ENCODE measurements at places on chromosomes 2 and 18.

DNA sequence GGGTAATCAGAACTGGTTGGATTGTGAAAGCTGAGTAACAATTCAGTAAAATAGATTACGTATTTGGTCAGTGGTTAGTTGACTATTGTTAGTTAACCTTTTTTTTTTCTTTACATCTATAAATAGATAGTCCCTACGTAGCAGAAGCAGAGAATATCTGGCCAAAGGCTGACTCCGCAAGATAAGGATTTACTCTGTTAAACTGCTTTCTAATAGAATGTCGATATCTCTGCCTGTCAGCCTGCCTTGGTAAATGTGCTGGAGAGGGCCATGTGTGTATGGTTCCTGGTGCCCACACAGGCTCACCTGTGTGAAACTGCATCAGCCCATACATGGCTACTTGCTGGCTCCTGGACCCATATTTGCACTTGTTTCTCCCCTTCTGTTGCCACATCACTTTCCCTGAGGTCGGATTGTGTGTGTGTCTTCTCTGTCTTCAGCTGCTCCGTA, 94.4 kb downstream of the CRIM1 start:
- no peak for DNase-seq

- no peak for DNase-seq
Measured at GRCh38 chr2:77522888-77523287, 712 bp upstream of the LRRTM4 start.

DNA sequence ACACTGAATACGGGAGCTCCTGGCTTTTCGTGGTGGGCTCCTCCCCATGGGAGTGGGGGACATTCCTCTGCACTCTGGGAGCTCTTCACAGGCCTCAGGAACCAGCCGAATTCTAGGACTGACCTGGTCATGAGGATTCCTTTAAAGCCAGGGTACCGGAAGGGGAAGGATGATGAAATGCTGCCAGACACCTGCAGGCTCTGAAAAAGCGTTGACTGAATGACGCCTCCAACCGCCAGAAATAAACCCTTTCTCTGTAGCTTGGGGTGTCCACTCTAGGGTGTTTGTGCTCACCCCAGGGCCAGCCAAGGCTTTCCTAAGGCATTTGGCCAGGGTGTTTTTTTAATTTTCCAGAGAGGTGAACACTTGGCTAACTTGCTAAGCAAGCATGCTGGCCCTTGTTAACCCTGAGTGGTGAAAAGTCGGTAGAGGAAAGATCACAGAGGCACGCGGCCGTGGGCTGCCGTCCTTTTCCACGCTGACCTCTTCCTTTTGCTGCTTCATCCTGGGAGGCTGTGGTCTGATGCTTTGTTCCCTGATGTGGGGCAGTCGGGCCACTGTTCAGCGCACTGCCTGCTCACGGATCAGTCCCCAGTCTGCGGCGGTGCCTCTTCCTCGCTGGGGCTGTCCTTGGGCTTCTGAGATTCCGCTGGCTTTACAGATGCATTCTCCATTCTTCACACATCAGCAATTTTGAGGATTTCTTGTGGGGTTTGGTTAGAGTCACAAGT, 32.0 kb downstream of the IMPA2 start:
- no peak for DNase-seq

- no peak for DNase-seq
Measured at GRCh38 chr2:112493048-112493447, 11.1 kb downstream of the TTL start.

- no peak for DNase-seq
Measured at GRCh38 chr2:74887960-74888700, 54.2 kb downstream of the HK2 start.

- DNase-seq: no peak
Measured at GRCh38 chr2:190791976-190792575, 88.5 kb upstream of the GLS start.

GRCh38 chr2:101803945-101804696, 106.6 kb downstream of the MAP4K4 start:
- DNase-seq: no peak

- DNase-seq: no peak
Measured at GRCh38 chr18:13582178-13582670, 144.1 kb downstream of the FAM210A start.

- DNase-seq: no peak
Measured at GRCh38 chr2:47303341-47304148, 99.4 kb upstream of the MSH2 start.

- DNase-seq: peak; percentile 44
Measured at GRCh38 chr2:209431701-209432100, 7.9 kb downstream of the MAP2 start.

GRCh38 chr2:181468811-181469210, 11.6 kb downstream of the ITGA4 start:
- DNase-seq: no peak

DNA sequence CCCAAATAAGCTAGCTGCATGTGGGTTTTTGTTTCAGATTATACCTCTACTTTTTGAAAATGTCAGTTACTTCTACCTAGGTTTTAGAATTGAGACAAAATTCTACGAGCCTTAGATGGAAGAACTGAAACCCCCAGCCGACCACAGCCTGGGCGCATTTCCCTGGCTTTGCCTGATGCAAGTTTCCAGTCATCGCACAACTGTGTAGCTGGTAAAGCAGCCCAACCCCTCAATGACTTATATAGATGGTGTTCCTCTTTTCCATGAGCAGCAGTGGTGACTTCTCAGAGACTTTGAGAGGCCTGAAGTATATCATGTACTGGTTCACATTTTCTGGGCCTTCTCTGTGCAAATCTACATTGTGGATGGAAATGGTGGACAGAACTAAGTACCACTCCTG, 515.4 kb upstream of the RAB6C start:
- DNase-seq: no peak

DNA sequence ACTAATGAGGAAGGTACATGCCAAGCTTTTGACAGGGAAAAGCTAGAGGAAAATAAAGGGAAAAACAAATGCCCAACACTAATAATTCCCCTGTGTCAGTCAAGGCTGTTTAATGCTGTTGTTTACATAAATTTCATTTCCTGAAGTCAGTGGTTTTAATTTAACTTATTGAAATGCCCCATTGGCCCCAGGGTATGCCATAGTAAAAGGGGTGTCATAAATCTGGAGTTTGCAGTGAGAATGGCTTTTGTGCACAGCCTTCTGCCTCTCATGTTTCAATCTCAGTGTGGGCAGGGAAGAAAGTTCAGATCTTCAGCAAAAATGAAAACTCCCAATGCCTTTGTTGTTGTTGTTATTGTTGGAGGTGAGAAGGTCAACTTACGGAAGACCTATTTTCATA, 550.1 kb upstream of the DCC start:
- no peak for DNase-seq

DNA sequence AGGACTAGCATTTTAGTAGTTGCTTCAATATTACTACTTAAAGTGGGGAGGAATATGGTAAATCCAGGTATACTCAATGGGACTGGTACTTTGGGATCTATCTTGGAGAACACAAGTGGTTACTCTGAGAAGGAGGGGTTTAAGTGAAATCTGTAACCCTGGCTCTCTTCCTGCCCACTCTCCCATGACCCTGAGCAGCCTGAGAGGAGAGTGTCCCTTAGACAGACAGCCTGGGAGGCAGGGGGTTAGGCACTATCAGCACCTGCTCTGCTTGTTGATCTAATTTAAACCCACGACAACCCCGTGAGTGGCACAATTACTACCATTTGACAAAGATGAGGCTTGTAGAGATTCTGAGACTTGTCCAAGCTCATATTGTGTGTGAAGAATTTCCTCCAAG, 395.5 kb downstream of the ALK start:
- DNase-seq: no peak

DNA sequence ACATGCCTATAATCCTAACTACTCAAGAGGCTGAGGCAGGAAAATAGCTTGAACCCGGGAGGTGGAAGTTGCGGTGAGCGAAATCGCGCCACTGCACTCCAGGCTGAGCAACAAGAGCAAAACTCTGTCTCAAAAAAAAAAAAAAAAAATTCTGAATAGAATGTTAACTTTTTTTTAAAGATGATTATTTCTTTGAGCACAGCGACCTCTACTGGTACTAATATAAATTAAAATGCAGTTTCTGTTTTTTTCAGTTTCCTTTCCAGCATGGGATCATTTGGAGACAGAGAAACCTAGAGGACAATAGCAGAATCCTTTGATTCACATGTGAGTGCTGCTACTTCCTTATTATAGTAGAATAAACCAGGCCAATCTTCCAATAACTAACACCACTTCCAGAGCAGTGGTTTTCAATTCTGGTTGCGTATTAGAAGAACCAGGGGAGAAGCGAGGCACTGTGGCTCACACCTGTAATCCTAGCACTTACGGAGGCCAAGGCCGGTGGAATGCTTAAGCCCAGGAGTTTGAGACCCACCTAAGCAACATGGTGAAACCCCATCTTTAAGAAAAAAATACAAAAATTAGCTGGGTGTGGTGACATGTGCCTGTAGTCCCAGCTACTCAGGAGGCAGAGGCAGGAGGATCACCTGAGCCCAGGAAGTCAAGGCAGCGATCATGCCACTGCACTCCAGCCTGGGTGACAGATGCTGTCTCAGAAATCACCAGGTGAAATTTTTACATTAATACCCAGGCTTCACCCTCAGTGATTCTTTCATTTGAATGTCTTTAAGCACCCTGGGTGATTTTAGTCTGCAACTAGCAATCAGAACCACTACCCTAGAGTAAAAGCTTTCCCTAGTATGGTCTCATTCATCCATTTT, 10.1 kb downstream of the SRSF7 start:
- DNase-seq: peak; percentile 3

- DNase-seq: no peak
Measured at GRCh38 chr2:134377730-134378129, 123.9 kb downstream of the MGAT5 start.

DNA sequence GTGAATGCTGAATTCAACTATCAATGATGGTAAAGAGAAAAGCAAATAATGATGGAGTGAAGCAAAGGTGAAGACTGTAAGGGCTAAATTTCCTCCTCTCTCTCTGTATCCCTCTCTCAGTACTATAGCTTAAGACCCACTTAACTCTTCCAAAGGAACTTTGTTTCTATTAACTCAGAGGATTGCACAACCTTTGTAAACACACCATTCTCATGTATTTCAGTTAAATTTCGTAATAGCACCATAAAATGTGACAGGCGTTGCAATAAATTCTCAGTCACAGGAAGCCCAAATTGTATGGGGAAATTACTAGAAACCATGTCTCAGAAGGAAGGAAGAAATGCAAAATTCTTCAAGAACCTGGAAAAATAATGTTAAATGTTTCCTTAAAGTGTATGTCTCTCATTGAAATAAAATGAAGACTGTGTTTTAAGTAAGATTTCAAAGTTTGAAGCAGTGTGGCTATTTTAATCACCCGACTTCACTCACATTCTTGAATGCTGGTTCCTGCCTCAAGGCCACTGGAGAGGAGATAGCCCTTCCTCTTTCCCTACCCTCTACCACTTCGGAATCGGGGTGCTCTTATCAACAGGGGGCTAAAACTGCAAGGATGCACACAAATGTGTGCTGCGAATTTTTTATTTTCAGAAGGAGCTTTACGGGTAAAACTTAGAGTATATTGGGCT, 112.1 kb downstream of the FTCDNL1 start:
- DNase-seq: no peak

DNA sequence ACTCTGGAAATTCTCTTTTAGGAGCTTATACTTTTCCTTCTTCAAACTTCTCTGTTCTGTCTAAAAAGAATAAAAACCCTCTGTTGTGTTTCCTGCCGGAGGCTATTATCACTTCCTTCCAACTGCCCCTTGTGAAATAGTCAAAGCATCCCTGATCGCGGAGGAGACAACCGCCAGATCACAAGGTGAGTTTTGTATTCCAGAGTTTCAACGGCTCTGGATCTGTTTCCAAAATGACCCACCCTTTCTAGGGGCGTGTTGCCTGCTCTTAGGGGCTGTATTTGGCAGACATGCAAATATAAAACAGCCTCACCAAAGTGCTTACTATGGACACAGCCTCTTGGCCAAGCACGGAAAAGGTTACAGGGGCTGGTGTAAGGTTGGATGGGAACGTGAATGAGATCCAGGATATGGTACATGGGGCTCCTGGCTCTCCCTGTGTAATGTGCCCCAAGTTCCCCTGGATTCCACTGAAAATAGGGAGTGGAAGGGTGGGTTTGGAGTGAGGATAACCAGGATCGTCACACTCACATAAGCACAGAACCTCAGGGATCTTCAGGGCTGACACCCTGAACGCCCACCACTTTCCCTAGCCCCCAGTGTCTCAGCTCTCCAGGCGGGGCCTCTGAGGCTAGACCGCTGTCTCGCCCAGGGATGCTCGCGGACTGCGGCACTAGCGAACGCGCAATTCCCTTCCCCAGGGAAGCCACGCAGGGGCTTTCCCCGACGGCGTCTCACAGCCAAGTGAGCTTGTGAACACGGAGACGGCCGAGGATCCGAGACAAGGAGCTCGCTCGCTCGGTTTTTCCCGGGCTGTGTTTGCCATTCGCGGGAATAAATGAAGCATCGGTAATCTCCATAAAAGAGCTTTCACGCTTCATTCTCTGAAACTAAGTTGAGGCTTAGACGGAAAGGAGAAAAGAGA, 14.4 kb downstream of the EN1 start:
- peak; percentile 41 for DNase-seq

DNA sequence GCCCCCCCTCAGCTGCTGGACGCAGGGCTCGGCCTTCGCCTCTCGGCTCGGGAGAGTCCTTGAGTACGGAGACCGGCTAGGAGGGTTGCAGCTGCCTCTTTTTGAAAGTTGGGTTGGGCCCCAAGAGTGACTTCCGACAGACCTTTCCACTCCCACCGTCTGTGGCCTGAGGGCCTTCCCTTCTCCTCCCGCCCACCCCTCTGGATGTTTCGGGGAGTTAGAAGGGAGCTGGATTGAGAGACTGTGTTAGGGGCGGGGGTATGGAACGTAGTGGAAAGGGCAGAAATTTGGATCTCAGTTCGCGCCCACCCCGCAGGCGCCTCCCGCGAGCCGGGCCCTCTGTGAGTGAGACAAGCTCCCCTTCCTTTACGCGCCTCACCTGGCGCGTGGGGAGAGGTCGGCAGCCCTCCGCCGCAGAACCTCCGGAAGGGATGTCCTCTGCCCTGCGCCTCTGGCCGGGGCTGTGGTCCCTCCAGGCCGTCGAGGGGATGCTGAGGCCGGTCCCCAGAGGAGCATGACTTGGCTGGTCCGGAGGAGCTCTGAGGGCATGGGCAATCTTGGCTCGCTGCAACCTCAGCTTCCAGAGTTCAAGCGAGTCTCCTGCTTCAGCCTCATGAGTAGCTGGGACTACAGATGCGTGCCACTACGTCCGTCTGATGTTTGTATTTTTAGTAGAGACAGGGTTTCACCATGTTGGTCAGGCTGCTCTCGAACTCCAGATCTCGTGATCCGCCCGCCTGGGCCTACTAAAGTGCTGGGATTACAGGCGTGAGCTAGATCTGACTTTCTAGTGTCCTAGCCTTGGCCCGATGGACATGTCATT, 15.9 kb downstream of the C2orf74 start:
- no peak for DNase-seq

DNA sequence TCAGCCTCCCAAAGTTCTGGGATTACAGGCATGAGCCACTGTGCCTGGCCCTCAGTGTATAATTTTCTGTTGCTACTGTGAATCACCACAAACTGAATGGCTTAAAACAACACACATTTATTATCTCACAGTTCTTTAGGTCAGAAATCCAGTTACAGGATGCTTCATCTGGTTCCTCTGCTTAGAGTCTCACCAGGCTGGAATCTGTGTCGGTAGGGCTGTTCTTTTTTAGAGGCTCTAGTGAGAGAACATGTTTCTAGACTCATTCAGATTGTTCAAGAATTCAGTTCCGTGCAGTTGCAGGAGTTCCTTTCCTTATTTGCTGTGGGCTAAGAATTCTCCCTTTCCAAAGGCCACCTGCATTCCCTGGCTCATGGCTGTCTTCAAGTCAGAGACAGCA, 22.2 kb downstream of the CCDC121 start:
- no peak for DNase-seq

GRCh38 chr2:62354771-62355561, 151.0 kb downstream of the TMEM17 start:
- DNase-seq: peak; percentile 70

Measured in NCI-H1048 (cell line).